ENCODE measurements at places on chromosomes 12 and 14. TPM values are rescaled to one million over a fixed set of nuclear protein-coding genes. Genes with fewer than 3 reads are reported as not detected.

GRCh38 chr14:100532906-100533655 is 54.1 kb downstream of the BEGAIN start:
- H3K4me3 ChIP-seq: no peak overlapping the region
- no peaks in the 10 kb centered on the region for H3K36me3 ChIP-seq
- H3K4me1 ChIP-seq: peaks cover 8% of the 10 kb centered on the region
- peak; percentile 31 for DNase-seq

DNA sequence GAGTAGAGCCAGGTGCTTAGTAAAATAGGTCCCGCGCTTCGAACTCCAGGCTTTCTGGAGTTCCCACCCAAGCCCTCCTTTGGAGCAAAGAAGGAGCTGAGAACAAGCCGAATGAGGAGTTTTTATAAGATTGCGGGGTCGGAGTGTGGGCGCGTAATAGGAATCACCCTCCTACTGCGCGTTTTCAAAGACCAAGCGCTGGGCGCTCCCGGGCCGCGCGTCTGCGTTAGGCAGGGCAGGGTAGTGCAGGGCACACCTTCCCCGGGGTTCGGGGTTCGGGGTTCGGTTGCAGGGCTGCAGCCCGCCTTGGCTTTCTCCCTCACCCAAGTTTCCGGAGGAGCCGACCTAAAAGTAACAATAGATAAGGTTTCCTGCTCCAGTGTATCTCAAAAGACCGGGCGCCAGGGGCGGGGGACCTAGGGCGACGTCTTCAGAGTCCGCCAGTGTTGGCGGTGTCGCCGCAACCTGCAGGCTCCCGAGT is 3.6 kb downstream of the SSTR1 start:
- H3K27me3 ChIP-seq: no peaks in the 10 kb centered on the region
- peak; percentile 17 for DNase-seq
- H3K27ac ChIP-seq: no peak overlapping the region

GRCh38 chr12:119615518-119616475 is 22.2 kb downstream of the TMEM233 start:
- no peaks in the 10 kb centered on the region for H3K27me3 ChIP-seq
- no peak overlapping the region for H3K4me3 ChIP-seq
- no peaks in the 10 kb centered on the region for H3K4me1 ChIP-seq
- H3K36me3 ChIP-seq: no peaks in the 10 kb centered on the region

- peaks cover 40% of the 10 kb centered on the region for H3K4me1 ChIP-seq
- H3K27me3 ChIP-seq: no peaks in the 10 kb centered on the region
- DNase-seq: no peak
- H3K4me3 ChIP-seq: peak overlapping the region; percentile 66
Measured at GRCh38 chr14:67268426-67269150, 27.4 kb downstream of the PALS1 start.

- H3K4me3 ChIP-seq: 0 out of 2 replicates have a peak overlapping the region, but pooled peaks have one; percentile 9
- H3K27me3 ChIP-seq: no peaks in the 10 kb centered on the region
- peaks cover 27% of the 10 kb centered on the region for H3K4me1 ChIP-seq
- H3K27ac ChIP-seq: peak overlapping the region; percentile 90
- DNase-seq: peak; percentile 94
Measured at GRCh38 chr14:35385042-35385839, 19.3 kb downstream of the NFKBIA start.

GRCh38 chr12:117459229-117459628 is 97.8 kb upstream of the NOS1 start:
- no peaks in the 10 kb centered on the region for H3K36me3 ChIP-seq
- H3K4me3 ChIP-seq: no peak overlapping the region
- DNase-seq: no peak
- H3K27ac ChIP-seq: no peak overlapping the region
- H3K27me3 ChIP-seq: no peaks in the 10 kb centered on the region

DNA sequence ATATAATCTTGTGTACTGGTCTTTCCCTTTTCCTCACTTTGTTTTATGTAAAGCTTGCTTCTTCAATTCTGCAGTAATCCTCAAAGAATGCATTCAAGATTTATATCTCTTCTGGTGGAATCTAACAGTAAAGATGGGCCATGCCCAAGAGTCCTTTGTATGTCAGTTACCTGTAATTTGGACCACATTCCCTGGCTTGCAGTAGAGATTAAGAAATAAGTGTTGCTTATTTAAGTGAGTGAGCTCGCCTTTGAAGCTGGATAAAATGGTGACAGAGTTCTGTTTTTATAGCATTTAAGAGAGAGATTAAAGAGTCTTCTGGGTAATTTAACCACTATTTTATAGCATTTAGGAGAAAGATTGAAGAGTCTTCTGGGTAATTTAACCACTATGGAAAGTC is 262.1 kb upstream of the ATP2B1 start:
- H3K27me3 ChIP-seq: no peaks in the 10 kb centered on the region
- DNase-seq: peak; percentile 15
- no peaks in the 10 kb centered on the region for H3K36me3 ChIP-seq
- no peak overlapping the region for H3K4me3 ChIP-seq
- H3K27ac ChIP-seq: no peak overlapping the region

DNA sequence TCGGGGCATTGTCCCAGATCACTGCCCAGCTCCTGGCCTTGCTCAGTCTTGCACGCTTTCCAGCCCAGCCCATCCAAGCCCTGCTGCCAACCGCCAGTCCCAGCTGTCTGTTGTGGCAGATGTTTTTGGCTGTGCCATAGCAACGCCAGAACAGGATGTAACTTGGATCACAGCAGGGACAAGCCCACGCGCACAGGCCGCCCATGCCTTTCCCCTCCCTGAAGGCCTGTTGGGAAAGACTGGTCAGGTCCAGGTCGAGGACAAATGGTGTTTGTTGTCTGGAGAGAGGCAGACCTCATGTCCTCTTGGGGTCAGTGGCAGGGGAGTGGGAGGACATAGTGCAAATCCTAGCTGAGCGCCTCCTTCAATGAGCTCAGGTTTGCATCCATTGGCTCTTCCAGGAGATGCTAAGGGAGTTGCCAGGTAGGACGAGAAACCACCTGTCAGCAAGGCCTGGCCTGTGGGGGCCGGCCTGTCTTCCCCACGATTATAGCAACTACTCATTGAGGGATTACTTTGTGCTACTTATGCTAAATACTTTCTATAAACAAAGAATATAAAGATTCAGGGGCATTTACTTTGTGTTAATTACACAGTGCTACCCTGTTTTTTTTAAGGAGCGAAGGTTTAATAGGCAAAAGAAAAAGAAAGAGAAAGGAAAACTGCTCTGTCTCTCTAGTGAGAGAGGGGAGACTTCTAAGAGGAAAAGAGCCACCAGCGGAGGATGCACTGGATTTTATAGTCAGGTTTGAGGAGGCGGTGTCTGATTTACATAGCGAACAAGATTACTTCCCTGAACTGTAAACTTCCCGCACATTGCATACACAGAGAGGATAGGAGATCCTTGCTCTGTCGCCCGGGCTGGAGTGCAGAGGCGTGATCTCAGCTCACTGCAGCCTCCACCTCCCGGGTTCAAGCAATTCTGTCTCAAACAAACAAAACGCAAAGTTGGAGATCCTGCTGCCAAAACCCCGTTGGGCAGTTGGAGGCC is 42.8 kb upstream of the CORO1C start:
- no peak overlapping the region for H3K27ac ChIP-seq
- H3K36me3 ChIP-seq: no peaks in the 10 kb centered on the region
- H3K4me3 ChIP-seq: no peak overlapping the region
- DNase-seq: peak; percentile 85
- H3K27me3 ChIP-seq: no peaks in the 10 kb centered on the region

GRCh38 chr12:31804185-31804504 is 75.3 kb upstream of the AMN1 start:
- no peaks in the 10 kb centered on the region for H3K27me3 ChIP-seq
- H3K36me3 ChIP-seq: no peaks in the 10 kb centered on the region
- H3K4me3 ChIP-seq: no peak overlapping the region
- no peak for DNase-seq

GRCh38 chr14:72519543-72519942 is 374.4 kb downstream of the DPF3 start:
- DNase-seq: no peak
- no peaks in the 10 kb centered on the region for H3K36me3 ChIP-seq
- no peak overlapping the region for H3K27ac ChIP-seq
- peaks cover 36% of the 10 kb centered on the region for H3K4me1 ChIP-seq
- H3K4me3 ChIP-seq: no peak overlapping the region

DNA sequence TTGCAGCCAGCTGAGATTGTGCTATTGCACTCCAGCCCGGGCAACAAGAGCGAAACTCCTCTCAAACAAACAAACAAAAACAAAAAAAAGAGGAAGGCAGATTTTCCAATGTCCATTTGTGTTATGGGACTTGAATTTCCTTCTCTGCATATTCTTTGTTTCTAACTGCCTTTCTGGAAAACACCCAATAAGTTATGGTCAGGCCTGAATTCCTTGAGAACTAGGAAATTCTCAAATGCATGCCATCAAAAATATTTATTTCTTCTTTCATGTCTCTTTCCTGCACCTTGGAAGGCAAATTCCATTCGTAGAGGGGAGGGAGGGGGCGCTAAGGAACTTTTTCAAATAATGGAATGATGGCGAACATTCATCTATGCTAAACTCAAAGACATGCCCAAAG is 117.6 kb upstream of the TMCC3 start:
- H3K27ac ChIP-seq: no peak overlapping the region
- no peaks in the 10 kb centered on the region for H3K36me3 ChIP-seq
- DNase-seq: peak; percentile 30

DNA sequence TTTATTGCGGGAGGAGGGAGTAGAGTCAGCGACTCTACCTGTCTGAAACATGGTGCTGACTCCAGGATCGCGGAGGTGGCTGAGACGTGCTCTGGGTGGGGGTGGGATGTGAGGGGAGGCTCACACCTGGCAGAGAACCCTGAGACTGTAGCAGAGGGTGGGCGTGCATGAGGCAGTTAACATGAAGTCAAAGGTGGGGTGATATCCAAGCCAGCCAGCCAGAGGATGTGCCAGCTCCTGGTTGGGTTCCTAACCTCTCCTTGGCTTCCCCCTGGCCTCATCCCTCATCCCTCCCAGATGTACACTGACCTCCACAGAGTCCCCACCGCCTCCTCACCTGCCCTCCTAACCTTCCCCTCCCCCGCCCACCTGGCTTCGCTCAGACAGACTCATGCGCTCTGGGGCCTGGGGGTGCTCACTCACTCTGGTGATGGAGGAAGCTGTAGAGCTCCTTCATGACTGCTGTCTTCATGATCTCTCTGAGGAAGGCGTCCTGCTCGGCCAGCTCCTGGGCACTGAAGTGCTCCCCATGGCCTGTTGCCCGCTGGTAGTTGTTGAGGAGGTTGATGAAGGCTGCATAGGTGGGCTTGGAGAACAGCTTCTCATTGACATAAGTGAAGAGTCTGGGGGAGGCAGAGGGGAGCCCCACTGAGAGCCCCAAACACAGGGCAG is 9.3 kb downstream of the ENDOU start:
- DNase-seq: no peak
- H3K4me1 ChIP-seq: peaks cover 16% of the 10 kb centered on the region
- H3K4me3 ChIP-seq: peak overlapping the region; percentile 43

GRCh38 chr14:77520555-77520954 is 21.9 kb upstream of the ISM2 start:
- no peak for DNase-seq
- peaks cover 60% of the 10 kb centered on the region for H3K36me3 ChIP-seq
- H3K27me3 ChIP-seq: no peaks in the 10 kb centered on the region
- H3K27ac ChIP-seq: no peak overlapping the region

DNA sequence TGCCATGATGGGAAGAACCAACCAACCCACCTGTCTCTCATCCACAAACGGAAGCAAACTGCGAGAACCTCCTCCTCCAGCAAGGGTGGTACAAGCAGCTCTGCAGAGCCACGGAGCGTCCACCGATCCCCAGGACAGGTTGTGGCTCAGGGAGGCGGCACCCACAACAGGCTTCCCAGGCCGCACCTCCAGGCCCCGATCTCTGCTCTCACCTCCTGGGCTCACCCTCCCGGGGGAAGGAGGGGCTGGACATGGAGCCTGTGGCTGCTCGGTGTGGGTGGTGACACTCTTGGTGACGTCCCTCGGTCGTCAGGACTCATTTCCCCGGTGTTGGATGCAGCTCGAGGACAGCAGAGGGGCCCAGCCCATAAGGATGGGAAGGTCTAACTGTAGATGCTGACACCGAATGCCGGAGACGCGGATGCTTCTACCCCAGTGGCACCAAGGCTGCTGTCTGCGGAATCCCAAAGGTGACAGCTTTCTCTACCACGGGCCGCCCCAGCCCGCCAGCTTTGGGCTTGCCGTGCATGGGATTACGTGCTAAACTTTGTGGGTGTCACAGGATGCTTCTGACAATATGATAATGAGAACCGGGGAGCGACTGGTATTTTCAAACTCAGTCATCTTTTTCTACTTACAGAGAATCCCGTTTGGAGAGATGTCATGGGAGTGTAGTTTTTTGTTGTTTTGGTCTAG is 58.0 kb downstream of the STX2 start:
- H3K4me3 ChIP-seq: no peak overlapping the region
- DNase-seq: no peak
- peaks cover 9% of the 10 kb centered on the region for H3K4me1 ChIP-seq

GRCh38 chr12:120095736-120096135 is 20.8 kb downstream of the RAB35 start:
- no peak overlapping the region for H3K27ac ChIP-seq
- H3K4me3 ChIP-seq: no peak overlapping the region
- no peaks in the 10 kb centered on the region for H3K4me1 ChIP-seq
- no peaks in the 10 kb centered on the region for H3K27me3 ChIP-seq

DNA sequence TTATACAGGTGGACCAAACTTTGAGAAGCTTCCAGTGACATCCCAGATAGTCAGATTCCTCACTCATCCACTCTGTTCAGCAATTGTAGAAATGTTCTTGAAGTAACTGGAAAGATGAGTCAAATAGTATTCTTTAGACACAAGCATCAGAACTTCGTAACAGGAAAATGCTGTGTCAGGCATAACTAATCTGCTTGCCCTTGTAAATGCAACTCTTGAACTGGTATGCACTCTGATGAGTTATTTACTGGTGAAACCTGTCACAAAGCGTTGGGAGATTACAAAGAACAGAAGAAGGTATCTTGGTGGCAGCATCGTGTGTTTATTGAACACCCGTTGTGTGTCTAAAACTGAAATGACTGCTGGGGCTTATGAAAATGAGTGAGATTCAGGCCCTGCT is 10.8 kb upstream of the DUSP6 start:
- no peaks in the 10 kb centered on the region for H3K36me3 ChIP-seq
- H3K27ac ChIP-seq: no peak overlapping the region
- H3K4me3 ChIP-seq: no peak overlapping the region
- DNase-seq: no peak
- no peaks in the 10 kb centered on the region for H3K4me1 ChIP-seq

SPIC gene
- total RNA-seq: not detected

RND1 gene
- total RNA-seq: not detected

HOXC4 gene
- total RNA-seq: 2.2 TPM

MGP gene
- total RNA-seq: not detected

ACOT6 gene
- total RNA-seq: not detected

GZMH gene
- not detected for total RNA-seq

MMP17 gene
- 52.1 TPM for total RNA-seq

DCAF5 gene
- total RNA-seq: 24.5 TPM

EPYC gene
- total RNA-seq: not detected

A2ML1 gene
- not detected for total RNA-seq

ERP29 gene
- 61.4 TPM for total RNA-seq

RNASE7 gene
- not detected for total RNA-seq

TMEM229B gene
- 1.1 TPM for total RNA-seq

RCOR1 gene
- total RNA-seq: 13.0 TPM

All from GM23248 (cell line).